ENCODE measurements at places on chromosomes 12 and 14. TPM values are rescaled to one million over a fixed set of nuclear protein-coding genes. Genes with fewer than 3 reads are reported as not detected.

The CLEC7A gene
- 7.7 TPM for total RNA-seq

DNA sequence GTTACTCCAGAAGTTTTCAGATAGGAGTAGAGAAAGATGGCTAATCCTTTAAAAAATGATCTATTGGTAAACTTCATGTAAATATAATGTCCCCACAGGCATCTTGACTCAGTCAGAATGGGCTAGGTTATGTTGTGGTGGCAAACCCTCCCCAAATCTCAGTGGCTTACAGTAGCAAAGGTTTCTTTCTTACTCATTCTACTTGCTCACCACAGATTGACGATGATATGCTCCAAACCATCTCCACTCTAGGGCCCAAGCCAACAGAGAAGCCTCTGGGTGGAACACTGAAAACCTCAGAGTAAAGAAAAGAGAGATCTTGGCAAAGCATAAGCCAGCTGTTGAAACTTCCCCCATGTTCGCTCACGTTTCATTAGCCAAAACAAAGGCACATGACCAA lies 146.4 kb downstream of the EMP1 start:
- DNase-seq = no peak
- H3K36me3 ChIP-seq = no peaks in the 10 kb centered on the region
- H3K27me3 ChIP-seq = no peaks in the 10 kb centered on the region
- H3K27ac ChIP-seq = no peak overlapping the region

DNA sequence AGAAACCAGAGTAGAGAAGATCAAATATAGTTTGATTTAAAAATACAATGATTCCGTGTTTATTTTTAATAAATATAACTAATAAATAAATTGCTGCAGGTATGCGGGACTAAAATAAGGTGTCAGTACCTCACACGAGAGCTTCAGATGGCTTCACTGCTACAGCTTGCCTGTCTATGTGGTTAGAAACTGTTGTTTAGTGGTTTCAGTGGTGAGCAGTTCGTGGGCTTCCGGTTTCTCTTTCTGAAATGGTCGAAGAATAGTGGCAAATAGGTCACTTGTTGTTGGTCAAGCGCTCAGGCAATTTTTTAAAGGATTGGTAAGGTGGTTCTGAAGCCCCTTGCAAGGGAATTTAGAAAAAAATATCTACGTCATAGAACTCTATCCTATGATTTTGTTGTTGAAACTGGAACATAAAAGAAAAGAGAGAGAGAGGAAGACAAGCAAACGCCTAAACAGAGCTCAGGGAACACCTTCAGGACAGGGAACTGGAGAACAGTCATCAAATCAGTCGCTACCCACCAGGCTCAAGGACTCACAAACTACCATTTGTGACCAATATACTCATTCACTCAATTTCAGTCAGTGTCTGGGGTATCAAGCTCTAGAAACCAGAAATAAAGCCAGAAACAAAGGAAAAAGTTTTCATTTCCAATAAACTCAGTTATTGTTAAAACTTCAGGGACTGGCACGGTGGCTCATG lies 31.3 kb downstream of the GABARAPL1 start:
- H3K4me1 ChIP-seq = peaks cover 42% of the 10 kb centered on the region
- H3K36me3 ChIP-seq = no peaks in the 10 kb centered on the region

DNA sequence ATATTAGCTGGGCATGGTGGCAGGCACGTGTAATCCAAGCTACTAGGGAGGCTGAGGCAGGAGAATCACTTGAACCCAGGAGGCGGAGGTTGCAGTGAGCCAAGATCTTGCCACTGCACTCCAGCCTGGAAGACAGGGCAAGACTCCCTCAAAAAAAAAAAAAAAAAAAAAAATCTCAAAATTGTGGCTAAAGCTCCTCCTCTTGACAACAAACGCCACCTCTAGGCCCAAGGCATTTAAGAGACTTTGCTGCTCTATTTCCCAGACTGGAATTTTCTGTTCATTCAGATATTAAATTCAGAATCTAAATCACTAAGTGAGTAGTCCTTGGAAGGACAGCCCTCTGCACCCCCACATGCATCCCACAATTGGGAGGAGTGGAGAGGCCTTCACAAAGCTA lies 1.4 kb downstream of the ZFYVE1 start:
- DNase-seq = no peak
- H3K4me3 ChIP-seq = no peak overlapping the region
- peaks cover 10% of the 10 kb centered on the region for H3K4me1 ChIP-seq
- H3K27me3 ChIP-seq = no peaks in the 10 kb centered on the region

- no peak overlapping the region for H3K27ac ChIP-seq
- no peak for DNase-seq
- no peaks in the 10 kb centered on the region for H3K27me3 ChIP-seq
- H3K4me1 ChIP-seq = no peaks in the 10 kb centered on the region
- peak overlapping the region; percentile 83 for H3K4me3 ChIP-seq
Measured at GRCh38 chr14:55028066-55028465, 1.0 kb downstream of the SOCS4 start.

DNA sequence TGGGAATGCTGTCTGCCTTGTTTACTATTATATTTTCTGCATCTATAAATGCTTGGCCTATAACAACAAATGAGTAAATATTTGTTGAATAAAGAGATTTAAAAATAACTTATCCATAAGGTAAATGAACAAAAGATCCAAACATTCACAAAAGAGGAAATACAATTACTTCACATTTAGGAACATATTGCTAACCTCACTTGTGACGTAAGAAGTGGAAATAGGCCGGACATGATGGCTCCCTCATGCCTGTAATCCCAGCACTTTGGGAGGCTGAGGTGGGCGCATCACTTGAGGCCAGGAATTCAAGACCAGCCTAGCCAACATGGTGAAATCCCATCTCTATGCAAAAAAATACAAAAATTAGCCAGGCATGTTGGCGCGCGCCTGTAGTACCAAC lies 25.7 kb upstream of the CKAP4 start:
- no peak overlapping the region for H3K4me3 ChIP-seq
- no peak overlapping the region for H3K27ac ChIP-seq
- no peaks in the 10 kb centered on the region for H3K27me3 ChIP-seq
- H3K4me1 ChIP-seq = no peaks in the 10 kb centered on the region
- H3K36me3 ChIP-seq = no peaks in the 10 kb centered on the region
- DNase-seq = no peak

DNA sequence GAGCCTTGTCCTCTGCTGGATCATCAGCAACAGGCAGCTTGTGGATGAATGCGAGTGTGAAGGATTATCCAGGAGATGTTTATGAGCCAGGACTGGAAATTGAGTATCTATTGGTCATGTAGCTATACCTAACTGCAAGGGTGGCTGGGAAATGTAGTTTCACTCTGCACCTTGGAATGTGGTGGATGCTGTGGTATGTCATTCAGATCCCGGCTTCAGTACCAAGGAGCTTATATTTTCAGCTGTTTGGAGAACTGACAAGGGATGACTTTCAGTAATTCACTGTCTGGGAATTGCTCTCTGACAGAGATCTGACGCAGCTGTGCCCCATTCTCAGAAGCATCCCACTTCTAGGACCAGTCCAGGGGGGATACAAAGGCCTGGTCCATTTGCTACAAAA lies 792.3 kb upstream of the NOVA1 start:
- H3K27ac ChIP-seq = no peak overlapping the region
- no peaks in the 10 kb centered on the region for H3K27me3 ChIP-seq
- H3K36me3 ChIP-seq = no peaks in the 10 kb centered on the region
- no peak for DNase-seq
- no peaks in the 10 kb centered on the region for H3K4me1 ChIP-seq

DNA sequence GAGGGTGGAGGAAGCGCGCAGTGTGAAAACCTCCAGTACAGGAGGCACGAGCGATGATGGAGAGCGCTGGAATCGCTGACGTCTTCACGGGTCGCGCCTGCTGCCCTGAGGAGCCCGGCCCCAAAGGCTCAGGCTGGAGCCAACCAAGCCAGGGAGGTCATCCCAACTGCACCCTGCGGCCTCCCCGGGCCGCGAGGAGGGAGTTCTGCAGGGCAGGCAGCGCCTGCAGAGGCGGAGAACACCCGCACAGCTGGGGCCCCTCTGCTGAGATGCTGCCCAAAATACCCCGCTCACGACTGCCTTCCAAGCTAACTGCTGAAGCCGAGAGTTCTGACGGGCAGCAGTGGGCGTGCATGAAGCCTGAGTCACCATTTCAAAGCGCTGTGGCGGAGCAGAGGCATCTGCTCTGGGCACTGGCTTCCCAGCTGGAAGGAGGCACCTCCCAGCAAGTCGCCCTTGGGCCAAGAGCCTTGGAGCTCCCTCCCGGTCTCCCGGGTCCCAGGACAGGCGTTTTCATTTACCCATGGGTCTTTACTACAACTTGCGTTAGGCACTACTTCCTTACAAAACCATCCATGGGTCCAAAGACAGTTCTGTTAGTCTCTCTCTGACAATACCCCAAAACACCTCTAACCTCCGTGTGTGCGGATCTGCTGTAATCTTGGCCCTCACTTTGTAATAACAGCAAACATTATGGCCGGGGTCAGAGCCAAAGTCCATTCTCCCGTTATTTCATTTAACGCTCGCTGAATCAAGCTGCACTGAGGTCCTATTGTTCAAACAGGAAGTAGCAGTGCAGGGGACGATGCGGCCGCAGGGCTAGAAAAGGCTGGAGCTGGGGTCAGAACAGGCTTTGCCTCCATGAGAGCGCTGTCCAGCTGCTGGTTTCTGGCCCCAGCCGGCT lies 60.1 kb upstream of the RIMBP2 start:
- peaks cover 7% of the 10 kb centered on the region for H3K27me3 ChIP-seq
- H3K4me3 ChIP-seq = peak overlapping the region; percentile 2
- peaks cover 11% of the 10 kb centered on the region for H3K4me1 ChIP-seq

The ADAMTS20 gene
- total RNA-seq = not detected

- H3K36me3 ChIP-seq = no peaks in the 10 kb centered on the region
- no peaks in the 10 kb centered on the region for H3K4me1 ChIP-seq
- no peak overlapping the region for H3K4me3 ChIP-seq
- DNase-seq = no peak
Measured at GRCh38 chr14:98417001-98417400, 855.0 kb downstream of the BCL11B start.
